Osteocyte (in vitro differentiated cells): ENCODE measurements at places on chromosomes 16 and 17. TPM values are rescaled to one million over a fixed set of nuclear protein-coding genes. Genes with fewer than 3 reads are reported as not detected.

DNA sequence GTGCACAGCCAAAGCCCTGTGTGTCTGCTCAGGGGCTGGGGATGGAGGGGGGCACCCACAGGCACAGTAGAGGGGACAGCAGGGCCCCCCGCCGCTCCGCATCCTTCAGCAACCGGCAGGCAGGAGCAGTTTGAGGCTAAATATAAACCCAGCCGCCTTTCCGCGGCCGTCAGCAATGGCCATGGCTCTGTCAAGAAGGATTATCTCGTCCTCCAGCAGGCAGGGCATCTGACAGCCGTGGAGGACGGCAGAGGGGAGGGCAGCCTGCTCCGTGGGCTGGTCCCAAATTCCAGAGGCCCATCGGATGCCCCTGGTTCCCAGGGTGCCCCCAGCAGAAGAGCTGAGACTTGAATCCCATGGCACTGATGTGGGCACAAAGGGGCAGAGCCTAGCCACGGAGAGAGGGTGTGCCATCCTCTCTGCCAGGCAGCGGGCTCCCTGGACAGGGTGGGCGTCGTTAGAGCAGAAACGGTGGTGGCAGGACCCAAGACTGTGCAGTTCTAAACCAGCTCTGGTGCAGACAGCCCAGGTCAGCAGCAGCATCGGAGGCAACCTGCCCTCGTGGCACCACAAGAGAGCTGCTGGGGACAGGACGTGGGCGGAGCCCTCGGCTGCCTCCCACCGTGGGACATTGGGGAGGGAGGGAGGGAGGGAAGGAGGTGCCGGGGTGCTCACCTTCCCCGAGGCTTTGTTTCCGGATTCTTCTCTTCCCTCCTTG, 198.8 kb upstream of the CIBAR2 start:
- no peaks in the 10 kb centered on the region for H3K27me3 ChIP-seq
- H3K4me3 ChIP-seq = no peak overlapping the region
- H3K27ac ChIP-seq = no peak overlapping the region
- no peaks in the 10 kb centered on the region for H3K36me3 ChIP-seq
- H3K4me1 ChIP-seq = peaks cover 41% of the 10 kb centered on the region
- no peak for DNase-seq

Gene CCL11
- not detected in 2 replicates for total RNA-seq

Gene HES7
- total RNA-seq = 2.0 and 2.3 TPM in 2 replicates

- peaks cover 18% of the 10 kb centered on the region for H3K36me3 ChIP-seq
- DNase-seq = peak; percentile 80
- peaks cover 41% of the 10 kb centered on the region for H3K4me1 ChIP-seq
Measured at GRCh38 chr16:54932737-54933254, 2.1 kb downstream of the IRX5 start.

Gene HLF
- 0.51 and 0.65 TPM in 2 replicates for total RNA-seq

DNA sequence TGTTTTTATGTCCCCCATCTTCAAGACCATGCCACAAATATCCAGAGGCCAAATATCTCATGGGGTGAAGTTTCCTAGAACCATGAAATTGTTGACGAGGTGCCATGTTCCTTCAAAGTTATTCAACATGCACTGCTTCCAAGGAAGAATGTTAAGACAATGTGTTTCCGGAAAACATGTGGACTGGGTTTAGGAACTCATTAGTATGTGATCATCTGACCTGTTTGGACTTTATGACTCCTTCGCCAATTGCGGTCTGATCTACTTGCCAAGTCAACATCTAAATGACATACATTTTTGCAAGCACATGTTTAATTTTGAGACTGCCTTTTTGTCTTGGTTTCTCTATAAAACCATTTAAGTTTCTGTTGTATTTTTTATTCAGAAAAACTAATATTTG, 234.8 kb downstream of the MAF start:
- H3K4me3 ChIP-seq = no peak overlapping the region
- no peak overlapping the region for H3K27ac ChIP-seq
- no peaks in the 10 kb centered on the region for H3K36me3 ChIP-seq
- H3K4me1 ChIP-seq = no peaks in the 10 kb centered on the region

Gene KRTAP3-1
- total RNA-seq = not detected in 2 replicates

GRCh38 chr17:82439829-82440365, 10.7 kb downstream of the CYBC1 start:
- H3K4me1 ChIP-seq = peaks cover 7% of the 10 kb centered on the region
- DNase-seq = no peak
- no peaks in the 10 kb centered on the region for H3K27me3 ChIP-seq
- H3K4me3 ChIP-seq = no peak overlapping the region

Gene GPRC5C
- total RNA-seq = 44.4 and 56.4 TPM in 2 replicates

DNA sequence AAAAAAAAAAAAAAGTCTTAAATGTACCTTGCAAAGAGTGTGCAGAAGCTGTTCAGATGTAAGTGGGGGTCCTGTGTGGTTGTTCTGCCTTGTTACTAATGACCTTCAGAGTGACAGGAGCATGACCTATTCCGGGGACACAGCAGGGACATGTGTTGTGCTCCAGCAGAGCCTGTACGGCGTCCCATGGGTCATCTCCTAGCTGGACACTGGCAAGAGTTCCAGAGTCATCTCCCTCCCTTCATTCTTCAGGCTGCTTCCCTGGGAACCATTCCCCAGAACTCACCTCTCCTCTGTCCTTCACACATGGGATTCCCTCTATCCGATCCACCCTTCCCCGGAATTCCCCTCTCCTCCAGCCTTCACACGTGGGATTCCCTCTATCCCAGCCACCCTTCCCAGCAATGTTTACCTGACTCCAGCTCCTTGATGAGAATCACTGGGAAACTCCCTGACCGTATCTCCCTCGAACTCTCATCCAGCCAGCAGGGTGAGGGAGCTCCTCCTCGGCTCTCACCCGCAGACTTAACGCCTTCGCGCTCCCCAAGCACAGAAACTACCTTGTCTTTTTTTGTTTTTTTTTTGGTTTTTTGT, 85.8 kb downstream of the MRM3 start:
- peak overlapping the region; percentile 32 for H3K27ac ChIP-seq
- no peak overlapping the region for H3K4me3 ChIP-seq
- H3K4me1 ChIP-seq = peaks cover 66% of the 10 kb centered on the region
- no peak for DNase-seq

GRCh38 chr17:59149051-59149450, 5.9 kb downstream of the SKA2 start:
- no peak overlapping the region for H3K4me3 ChIP-seq
- H3K27me3 ChIP-seq = no peaks in the 10 kb centered on the region
- H3K27ac ChIP-seq = peak overlapping the region; percentile 74

DNA sequence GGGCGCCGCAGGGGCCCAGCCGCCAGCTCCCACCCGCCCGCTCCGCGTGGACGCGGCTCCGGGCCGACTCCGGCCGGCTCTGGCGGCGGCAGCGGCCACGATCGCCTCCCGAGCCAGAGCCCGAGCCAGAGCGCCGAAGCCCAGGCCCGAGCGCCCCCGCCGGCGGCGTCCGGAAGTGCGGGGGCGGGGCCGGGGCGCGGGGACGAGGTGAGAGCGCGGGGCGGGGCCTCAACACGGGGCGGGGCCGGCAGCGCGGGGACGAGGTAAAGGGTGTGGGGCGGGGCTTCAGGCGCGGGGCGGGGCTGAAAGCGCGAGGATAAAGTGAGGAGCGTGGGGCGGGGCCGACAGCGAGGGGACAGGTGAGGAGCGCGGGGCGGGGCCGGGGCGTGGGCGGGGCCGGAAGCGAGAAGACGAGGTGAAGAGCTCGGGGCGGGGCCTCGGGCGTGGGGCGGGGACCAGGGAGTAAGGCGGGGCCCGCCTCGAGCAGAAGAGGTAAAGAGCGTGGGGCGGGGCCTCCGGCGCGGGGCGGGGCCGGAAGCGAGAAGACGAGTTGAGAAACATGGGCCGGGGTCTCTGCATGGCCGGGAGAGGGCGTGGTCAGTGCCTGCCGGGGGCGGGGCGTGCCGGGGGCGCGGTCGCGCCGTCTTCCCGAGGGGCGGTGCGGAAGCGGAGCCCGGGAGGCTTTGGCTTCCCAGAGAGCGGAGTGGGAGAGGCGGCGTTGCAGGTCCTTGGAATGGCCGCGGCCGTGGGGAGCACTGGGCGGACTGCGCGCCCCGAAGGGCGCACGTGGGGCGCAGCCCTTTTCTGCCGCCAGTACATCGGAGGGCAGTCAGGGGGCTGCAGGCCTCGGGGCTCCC, at the start of gene AXIN1:
TSS of gene AXIN1 (minus strand) at position 177 of the 857 bp plus-strand sequence. CDS start 5,698 bp downstream, outside the sequence.
- H3K27me3 ChIP-seq = no peaks in the 10 kb centered on the region
- peaks cover 12% of the 10 kb centered on the region for H3K4me1 ChIP-seq
- DNase-seq = peak; percentile 98
- peak within 1 kb of the TSS; percentile 82 for H3K4me3 ChIP-seq
- H3K27ac ChIP-seq = peak within 1 kb of the TSS; percentile 34

Gene CEP295NL
- total RNA-seq = 7.3 and 9.2 TPM in 2 replicates

DNA sequence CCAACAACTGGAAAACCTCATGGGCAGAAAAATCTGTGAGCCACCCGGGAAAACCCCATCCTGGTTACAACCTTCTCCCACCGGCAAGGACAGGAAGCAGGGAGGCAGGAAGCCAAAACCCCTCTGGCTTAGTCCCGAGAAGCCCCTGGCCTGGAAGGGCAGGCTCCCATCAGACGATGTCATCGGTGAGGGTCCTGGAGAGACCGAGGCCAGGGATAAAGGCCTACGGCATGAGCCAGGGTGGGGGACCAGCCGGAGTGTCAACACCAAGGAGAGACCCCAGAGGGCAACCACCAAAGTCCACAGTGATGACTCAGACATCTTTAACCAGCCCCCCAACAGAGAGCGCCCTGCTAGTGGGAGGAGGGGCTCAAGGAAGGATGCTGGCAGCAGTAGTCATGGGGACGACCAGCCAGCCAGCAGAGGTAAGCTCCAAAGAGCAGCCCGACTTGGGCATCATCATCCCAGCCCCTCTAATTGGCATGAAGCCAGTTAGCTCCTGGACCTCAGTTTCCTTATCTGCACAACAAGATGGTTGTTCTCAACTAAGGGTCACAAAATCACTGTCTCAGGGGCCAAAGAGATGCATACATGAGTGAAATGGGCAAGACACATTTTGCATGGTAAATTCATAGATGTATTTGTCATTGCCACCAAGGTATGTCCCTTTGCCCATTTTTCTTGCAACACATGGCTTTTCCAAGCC, 190.7 kb downstream of the KATNIP start:
- peaks cover 9% of the 10 kb centered on the region for H3K4me1 ChIP-seq
- H3K36me3 ChIP-seq = peaks cover 21% of the 10 kb centered on the region
- no peaks in the 10 kb centered on the region for H3K27me3 ChIP-seq
- DNase-seq = no peak
- H3K27ac ChIP-seq = no peak overlapping the region

Gene SDK2
- total RNA-seq = 16.5 and 19.4 TPM in 2 replicates

DNA sequence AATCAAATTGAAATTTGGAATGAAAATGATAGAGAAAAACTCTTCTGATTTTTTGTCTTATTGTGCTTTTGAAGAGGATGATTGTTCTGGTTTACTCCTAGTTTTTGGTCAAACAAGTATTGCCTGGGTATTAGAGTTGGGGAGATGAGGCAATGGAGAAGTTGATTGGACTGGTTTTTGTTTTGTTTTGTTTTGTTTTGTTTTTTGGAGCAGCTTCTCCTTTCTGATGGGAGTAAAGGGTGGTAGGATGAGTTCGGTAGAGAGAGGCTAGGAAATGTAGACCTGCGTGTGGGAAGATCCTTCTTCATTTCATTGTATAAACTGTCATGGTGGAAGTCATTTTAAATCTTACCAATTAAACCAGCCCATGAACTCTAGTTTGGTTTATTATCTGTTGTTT, 17.7 kb downstream of the ATP6V0A1 start:
- no peaks in the 10 kb centered on the region for H3K27me3 ChIP-seq
- H3K36me3 ChIP-seq = peaks cover 57% of the 10 kb centered on the region
- H3K4me1 ChIP-seq = no peaks in the 10 kb centered on the region

DNA sequence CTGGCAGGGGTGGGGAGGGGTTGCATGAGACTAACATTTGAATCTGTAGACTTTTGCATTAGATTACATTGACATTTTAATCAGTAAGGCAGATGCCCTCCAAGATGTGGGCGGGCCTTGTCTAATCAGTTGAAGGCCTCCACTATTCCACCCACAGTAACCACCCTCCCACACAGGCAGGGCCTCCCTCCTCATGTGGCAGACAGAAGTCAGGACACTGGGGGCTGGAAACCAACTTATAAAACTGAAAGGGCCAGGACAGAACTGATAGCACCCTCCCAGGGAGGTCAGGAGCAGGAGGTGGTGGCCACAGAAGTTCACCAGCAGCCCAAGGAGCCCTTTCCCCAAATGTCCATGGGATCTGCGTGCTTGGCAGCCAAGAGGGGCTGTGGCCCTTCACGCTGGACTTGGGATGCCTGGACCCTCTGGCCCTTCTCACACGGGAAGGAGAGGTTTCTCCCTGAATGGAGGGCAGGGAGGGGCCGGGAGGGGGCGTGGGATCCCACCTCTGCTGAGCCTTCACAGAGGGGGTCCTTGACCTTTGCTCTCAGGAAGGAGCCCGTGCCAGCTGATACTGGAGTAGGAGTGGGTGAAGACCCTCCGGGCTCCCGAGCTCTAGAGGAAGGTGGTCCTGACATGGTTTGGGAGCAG, 4.6 kb downstream of the PYCR1 start:
- peaks cover 31% of the 10 kb centered on the region for H3K4me1 ChIP-seq
- H3K27me3 ChIP-seq = no peaks in the 10 kb centered on the region
- H3K36me3 ChIP-seq = peaks cover 2% of the 10 kb centered on the region
- no peak overlapping the region for H3K27ac ChIP-seq

DNA sequence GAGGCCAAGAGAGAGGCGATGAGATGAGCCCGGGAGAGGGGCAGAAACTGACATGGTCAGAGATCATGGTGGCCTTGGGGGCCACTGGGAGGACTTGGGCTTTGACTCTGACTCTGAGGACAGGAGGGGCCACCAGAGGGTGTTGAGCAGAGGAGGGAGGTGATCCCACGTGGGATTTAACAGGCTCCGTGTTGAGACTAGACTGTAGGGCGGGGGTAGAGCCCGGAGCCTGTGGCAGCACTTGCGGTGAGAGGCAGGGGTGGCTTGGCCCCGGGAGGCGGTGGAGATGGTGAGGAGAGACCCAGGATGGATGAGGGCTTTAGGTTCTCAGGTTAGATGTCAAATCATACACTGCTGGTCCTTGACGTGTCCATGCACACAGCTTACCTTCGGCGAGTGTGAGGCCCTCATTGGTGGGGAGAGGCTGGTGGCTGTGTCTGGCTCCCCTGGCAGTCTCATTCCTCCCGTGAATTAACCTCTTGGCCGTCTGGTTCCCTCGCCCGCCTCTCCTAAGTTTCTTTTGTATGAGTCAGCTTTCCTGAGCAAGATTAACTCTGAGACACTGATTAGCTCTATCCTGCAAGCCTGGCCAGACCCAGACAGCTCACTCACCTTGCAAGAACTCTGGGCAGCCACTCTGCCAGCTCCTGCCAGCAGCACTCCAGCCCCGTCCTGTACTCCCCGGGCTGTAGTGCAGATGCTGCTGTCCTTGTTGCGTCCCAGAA, 39.7 kb downstream of the VPS35L start:
- no peak for DNase-seq
- no peak overlapping the region for H3K4me3 ChIP-seq
- H3K27ac ChIP-seq = no peak overlapping the region
- peaks cover 3% of the 10 kb centered on the region for H3K4me1 ChIP-seq

GRCh38 chr16:47507701-47508100, 46.6 kb downstream of the PHKB start:
- H3K4me3 ChIP-seq = no peak overlapping the region
- H3K27ac ChIP-seq = no peak overlapping the region
- H3K27me3 ChIP-seq = no peaks in the 10 kb centered on the region
- no peak for DNase-seq
- peaks cover 8% of the 10 kb centered on the region for H3K4me1 ChIP-seq
